ENCODE measurements at places on chromosomes 6 and 20.

DNA sequence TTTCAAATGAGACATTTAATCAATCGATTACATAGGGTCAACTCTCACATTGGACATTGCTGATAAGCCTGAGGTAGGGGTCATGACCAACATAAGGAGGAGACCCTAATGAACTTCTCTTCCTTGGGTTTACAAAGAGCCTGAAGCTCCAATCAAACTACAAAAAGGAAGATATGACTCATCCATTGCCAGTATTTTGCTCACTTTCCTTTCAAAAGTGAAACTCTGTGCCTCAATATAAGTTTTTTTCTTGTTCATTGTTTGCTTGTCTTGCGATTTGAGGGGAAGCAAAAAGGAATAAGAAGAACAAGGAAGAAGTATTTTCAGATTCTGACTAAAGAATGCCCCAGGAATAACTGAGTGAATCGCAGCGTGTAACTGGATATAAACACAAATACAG lies 38.8 kb upstream of the KHDRBS2 start:
- H3K4me1 ChIP-seq, result peaks cover 7% of the 10 kb centered on the region
- DNase-seq, result no peak
- H3K27ac ChIP-seq, result no peak overlapping the region
- no peaks in the 10 kb centered on the region for H3K27me3 ChIP-seq

- no peaks in the 10 kb centered on the region for H3K36me3 ChIP-seq
- H3K27ac ChIP-seq, result no peak overlapping the region
- no peaks in the 10 kb centered on the region for H3K4me1 ChIP-seq
- H3K4me3 ChIP-seq, result no peak overlapping the region
- no peaks in the 10 kb centered on the region for H3K27me3 ChIP-seq
Measured at GRCh38 chr20:52129611-52130010, 62.0 kb downstream of the ZFP64 start.

GRCh38 chr6:315921-316752 lies 23.9 kb downstream of the DUSP22 start:
- no peaks in the 10 kb centered on the region for H3K4me1 ChIP-seq
- no peak overlapping the region for H3K27ac ChIP-seq
- H3K36me3 ChIP-seq, result no peaks in the 10 kb centered on the region
- no peak for DNase-seq

GRCh38 chr6:20565342-20565741 lies 31.1 kb downstream of the CDKAL1 start:
- no peak overlapping the region for H3K4me3 ChIP-seq
- H3K4me1 ChIP-seq, result no peaks in the 10 kb centered on the region
- DNase-seq, result no peak
- H3K27me3 ChIP-seq, result no peaks in the 10 kb centered on the region
- no peaks in the 10 kb centered on the region for H3K36me3 ChIP-seq
- no peak overlapping the region for H3K27ac ChIP-seq

DNA sequence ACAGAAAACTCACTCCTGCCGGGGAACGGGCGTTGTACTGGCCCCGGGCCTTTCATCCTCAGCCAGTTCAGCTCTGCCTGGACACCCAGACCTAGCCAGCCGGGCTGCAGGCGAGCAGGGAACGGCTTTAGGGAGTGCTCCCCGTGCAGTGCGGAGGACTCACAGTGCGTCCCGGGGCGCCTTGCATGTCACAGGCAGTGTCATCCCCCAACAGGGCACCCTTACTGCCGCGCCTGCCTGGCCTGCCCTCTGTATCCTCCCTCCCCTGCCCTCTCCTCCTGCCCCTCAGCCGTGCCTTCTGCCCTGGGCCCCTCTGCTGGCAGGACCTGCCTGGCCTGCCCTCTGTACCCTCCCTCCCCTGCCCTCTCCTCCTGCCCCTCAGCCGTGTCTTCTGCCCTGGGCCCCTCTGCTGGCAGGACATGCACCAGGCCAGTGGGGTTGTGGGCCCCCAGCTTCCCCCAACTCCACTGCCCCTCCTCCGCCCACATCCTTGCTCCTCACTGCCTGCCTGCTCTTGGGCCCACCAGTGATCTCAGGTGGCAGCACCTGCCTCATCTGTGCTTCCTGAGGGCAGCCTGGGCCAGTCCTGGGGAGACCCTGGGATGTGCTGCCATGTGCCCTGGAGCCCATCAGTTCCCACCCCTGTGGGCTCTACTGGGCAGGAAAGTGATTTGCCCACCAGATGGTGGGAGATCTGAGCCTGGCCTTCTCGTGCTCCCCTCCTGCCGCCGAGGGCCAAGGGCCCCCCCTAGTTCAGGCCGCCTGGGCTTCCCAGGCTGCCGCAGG lies 43.0 kb downstream of the PYGB start:
- H3K27ac ChIP-seq, result no peak overlapping the region
- DNase-seq, result no peak
- no peaks in the 10 kb centered on the region for H3K36me3 ChIP-seq
- no peaks in the 10 kb centered on the region for H3K4me1 ChIP-seq
- H3K27me3 ChIP-seq, result no peaks in the 10 kb centered on the region

- H3K4me3 ChIP-seq, result no peak overlapping the region
- no peak for DNase-seq
- H3K27me3 ChIP-seq, result no peaks in the 10 kb centered on the region
- H3K27ac ChIP-seq, result no peak overlapping the region
Measured at GRCh38 chr20:5072756-5073659, 46.8 kb downstream of the PCNA start.

DNA sequence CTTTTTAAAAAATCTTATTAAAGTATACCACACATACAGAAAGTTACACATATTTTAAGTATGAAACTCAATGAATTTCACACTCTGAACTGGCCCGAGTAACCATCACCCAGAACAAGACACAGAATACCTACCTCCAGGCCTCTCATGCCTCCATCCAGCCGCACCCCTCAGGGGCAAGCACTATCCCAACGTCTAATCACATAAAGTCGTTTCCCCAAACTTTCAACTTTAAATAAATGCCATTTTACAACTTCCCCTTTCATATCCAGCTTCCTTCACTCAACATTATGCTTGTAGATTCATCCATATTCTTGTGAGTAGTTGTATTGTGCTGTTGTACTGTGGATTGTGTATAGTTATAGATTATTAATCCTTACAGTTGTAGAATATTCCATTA lies 539.1 kb downstream of the CD83 start:
- H3K4me3 ChIP-seq, result no peak overlapping the region
- peaks cover 20% of the 10 kb centered on the region for H3K4me1 ChIP-seq
- H3K27ac ChIP-seq, result no peak overlapping the region
- no peak for DNase-seq
- no peaks in the 10 kb centered on the region for H3K27me3 ChIP-seq

DNA sequence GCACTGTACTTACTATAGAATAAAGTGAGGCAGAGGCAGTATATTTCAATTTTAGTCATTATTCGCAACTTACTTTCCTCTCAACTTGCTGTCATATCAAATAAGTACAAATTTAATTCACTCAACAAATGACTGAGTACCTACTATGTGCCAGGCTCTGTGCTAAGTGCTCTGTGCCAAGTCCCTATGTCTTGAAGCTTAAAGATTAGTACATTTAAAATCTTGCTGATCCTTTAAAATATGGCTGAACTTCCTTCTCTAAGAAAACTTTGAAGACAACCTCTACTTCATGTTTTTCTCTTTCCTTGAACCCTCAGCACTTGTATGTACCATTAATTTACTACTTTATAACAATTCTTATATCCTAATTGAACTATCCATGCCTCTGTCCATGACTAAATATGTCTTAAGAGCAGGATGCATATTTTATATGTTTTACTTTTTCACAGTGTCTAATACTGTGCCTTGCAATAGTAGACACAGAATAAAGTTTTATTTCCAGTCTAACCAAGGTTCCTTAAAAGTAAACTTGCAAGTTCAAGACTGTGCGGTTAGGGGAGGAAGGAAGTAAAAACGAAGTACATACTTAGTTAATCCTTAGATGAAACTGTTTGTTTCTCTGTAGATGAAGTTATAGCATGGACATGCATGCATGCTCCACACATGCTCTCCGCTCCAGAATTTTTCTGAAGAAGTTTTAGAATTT lies 10.0 kb upstream of the LATS1 start:
- H3K4me1 ChIP-seq, result no peaks in the 10 kb centered on the region
- no peak overlapping the region for H3K4me3 ChIP-seq
- H3K27me3 ChIP-seq, result no peaks in the 10 kb centered on the region

GRCh38 chr6:82534876-82535275 lies 171.3 kb downstream of the TPBG start:
- peaks cover 12% of the 10 kb centered on the region for H3K4me1 ChIP-seq
- peaks cover 4% of the 10 kb centered on the region for H3K36me3 ChIP-seq
- DNase-seq, result no peak
- H3K4me3 ChIP-seq, result no peak overlapping the region

- H3K27ac ChIP-seq, result no peak overlapping the region
- no peaks in the 10 kb centered on the region for H3K36me3 ChIP-seq
- DNase-seq, result no peak
- H3K4me1 ChIP-seq, result peaks cover 4% of the 10 kb centered on the region
Measured at GRCh38 chr20:57902473-57902872, 192.7 kb upstream of the PMEPA1 start.

DNA sequence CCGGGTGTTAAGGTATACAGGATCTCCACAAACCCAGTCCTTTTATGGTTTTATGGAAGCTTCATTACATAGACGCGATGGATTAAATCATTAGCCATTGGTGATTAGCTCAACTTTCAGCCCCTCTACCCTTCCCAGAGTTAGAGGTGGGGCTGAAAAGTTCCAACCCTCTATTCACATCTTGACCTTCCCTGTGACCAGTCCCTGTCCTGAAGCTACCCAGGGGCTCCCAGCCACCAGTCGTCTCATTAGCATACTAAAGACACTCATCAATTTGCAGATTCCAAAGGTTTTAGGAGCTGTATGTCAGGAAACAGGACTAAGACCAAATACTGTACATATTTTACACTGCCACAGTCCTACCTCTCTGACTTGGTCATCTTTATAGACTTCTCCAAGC lies 21.0 kb downstream of the KHDC1L start:
- no peaks in the 10 kb centered on the region for H3K4me1 ChIP-seq
- DNase-seq, result no peak
- no peaks in the 10 kb centered on the region for H3K36me3 ChIP-seq

DNA sequence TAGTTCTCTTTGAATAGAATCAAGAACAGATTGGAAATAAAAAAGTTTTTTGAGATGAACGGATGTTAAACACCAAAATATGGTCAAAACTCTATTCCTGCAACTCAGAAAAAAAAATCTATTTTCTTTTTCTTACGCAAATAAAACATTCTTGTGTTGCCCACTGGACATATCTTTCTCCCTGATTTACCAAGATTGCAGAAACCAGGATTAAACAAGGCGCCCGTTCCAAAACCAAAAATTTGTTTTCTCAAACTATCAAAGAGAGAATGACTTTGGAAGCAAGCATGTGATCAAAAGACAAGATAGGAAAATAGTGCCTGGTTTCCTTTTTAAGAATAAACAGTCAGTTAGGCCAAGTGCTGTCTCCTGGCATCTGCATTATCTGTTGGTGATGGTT lies 273.1 kb downstream of the CLIC5 start:
- DNase-seq, result no peak
- H3K27me3 ChIP-seq, result no peaks in the 10 kb centered on the region
- H3K36me3 ChIP-seq, result no peaks in the 10 kb centered on the region

DNA sequence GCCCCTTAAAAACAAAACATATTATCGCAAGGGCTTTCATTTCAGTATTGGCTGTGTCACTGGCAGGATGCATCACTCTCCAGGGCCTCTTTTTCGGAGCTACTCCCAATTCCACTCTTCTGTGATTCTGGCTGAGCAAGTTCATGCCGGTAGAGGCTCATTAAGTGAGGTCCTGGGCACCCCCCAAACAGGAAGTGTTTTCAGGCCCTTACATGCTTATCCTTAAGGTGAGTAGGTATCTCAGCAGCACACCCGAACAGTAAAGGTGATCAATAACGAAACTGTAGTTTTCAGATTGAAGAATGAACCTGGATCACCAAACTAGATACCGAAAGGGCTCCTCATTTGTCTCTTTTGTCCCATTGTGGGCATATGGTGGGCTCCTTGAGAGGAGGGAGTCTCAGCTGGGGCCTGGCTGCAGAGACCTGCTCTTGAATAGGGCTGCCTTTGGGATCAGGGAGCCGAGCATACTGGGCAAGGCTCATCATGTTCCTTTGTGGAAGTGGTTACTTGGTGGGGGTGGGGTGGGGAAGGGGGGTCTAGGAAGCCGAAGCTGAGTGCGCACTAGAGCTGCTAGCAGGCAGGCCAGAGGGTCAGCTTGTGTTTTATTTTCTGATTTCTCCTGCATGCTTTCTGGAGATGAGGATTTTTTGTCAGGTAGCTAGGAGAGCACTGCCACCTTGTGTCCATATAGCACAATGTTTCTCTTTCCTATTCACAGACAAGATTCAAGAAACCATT lies 65.2 kb downstream of the CDS2 start:
- H3K4me3 ChIP-seq, result no peak overlapping the region
- no peaks in the 10 kb centered on the region for H3K36me3 ChIP-seq
- H3K27me3 ChIP-seq, result no peaks in the 10 kb centered on the region
- peak overlapping the region; percentile 65 for H3K27ac ChIP-seq

DNA sequence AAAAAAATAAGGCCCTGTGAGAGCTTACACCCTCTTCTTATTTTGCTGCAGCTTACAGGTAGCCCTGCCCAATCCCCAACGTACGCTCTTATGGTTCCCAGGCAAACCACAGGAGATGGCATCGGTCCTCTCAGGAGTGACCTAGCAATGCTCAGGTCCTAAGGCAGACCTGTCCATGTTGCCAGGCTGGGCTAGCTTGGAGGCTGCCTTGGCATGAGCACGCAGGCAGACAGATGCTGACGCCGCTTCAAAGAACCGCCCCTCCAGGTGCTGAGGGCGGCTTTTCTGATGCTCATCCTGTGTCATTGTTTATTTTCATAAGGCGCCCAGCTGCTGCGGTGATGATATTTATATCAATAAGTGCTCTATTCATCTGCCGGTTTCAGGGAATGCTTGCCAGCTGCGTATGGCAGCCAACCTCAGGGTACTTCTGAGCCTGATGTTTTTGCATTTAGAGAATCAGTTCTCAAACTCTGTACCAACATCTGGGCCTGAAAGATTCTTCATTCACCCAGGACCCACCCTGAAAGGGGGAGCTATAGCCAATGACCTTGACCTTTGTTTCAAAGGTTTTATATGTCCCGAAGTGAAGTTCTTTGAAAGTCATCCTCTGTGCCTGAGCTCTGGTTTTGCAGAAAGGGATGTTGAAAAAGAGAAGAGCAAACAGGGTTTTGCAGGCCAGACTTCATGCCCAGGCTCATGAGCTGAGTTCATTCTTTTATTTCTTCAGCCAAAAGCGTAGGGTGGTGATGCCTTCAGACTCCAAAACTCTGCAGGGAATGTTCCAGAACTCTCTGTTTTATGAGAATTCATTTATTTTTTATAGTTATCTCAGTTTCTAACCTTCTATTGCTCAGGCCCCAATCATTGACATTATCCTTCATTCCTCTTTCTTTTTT lies 475.6 kb upstream of the CHD6 start:
- no peak overlapping the region for H3K4me3 ChIP-seq
- DNase-seq, result no peak
- H3K27ac ChIP-seq, result no peak overlapping the region
- H3K27me3 ChIP-seq, result no peaks in the 10 kb centered on the region
- H3K4me1 ChIP-seq, result no peaks in the 10 kb centered on the region

- DNase-seq, result no peak
- H3K36me3 ChIP-seq, result no peaks in the 10 kb centered on the region
- no peak overlapping the region for H3K4me3 ChIP-seq
Measured at GRCh38 chr6:139648430-139649000, 274.1 kb upstream of the CITED2 start.

GRCh38 chr6:168999392-168999791 lies 254.3 kb downstream of the THBS2 start:
- H3K27me3 ChIP-seq, result no peaks in the 10 kb centered on the region
- H3K27ac ChIP-seq, result no peak overlapping the region
- no peak for DNase-seq

- no peak overlapping the region for H3K4me3 ChIP-seq
- no peaks in the 10 kb centered on the region for H3K27me3 ChIP-seq
- no peak overlapping the region for H3K27ac ChIP-seq
- H3K36me3 ChIP-seq, result no peaks in the 10 kb centered on the region
- peaks cover 29% of the 10 kb centered on the region for H3K4me1 ChIP-seq
- no peak for DNase-seq
Measured at GRCh38 chr6:111759331-111759835, 113.9 kb downstream of the FYN start.

Data from neural progenitor cell (in vitro differentiated cells).